ENCODE measurements at places on chromosomes 5 and 9.
A peak's percentile ranks its signal among the peaks of the same experiment; 100 is the strongest.

DNA sequence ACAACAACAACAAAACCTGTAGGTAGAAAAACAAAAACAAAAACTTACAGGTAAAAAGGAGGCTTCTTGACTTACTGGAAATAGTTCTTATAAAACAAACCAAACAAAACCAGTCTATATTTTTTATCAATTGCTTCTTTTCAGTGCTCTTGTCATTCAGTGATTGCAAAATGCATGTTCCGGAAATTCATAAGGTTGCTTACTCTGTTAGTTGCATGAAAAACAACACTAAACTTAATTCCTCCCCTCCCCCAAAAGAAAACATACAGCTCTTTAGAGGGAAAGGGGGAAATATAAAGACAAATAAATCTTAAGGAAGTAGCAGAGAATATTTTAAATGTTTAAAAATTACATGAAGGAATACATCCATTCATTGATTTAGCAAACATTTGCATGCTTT, 19.1 kb downstream of the CPEB4 start:
- H3K36me3 ChIP-seq, result peaks cover 9% of the 10 kb centered on the region
- H3K4me1 ChIP-seq, result peaks cover 85% of the 10 kb centered on the region
- peak overlapping the region; percentile 94 for H3K27ac ChIP-seq
- DNase-seq, result peak; percentile 13
- H3K27me3 ChIP-seq, result no peaks in the 10 kb centered on the region

DNA sequence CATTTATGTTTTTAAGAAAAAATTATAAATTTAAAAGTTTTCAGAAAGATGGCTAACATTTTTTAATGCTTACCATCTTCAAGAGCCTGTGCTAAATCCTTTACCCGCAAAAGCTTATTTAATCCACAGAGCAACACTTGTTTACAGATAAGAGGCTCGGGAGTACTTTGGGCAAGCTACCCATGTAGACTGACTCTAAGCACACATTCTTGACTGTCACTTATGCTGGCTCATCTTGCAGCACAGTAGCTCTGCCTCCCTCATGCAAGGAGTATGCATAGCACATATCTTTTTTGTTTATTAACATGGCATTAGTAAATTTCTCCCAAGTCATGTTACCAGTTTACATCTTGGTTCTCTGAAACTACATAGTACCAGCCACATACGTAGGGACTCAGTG, 14.7 kb downstream of the SH3RF2 start:
- peaks cover 19% of the 10 kb centered on the region for H3K4me1 ChIP-seq
- no peaks in the 10 kb centered on the region for H3K36me3 ChIP-seq
- DNase-seq, result no peak
- H3K27me3 ChIP-seq, result no peaks in the 10 kb centered on the region

DNA sequence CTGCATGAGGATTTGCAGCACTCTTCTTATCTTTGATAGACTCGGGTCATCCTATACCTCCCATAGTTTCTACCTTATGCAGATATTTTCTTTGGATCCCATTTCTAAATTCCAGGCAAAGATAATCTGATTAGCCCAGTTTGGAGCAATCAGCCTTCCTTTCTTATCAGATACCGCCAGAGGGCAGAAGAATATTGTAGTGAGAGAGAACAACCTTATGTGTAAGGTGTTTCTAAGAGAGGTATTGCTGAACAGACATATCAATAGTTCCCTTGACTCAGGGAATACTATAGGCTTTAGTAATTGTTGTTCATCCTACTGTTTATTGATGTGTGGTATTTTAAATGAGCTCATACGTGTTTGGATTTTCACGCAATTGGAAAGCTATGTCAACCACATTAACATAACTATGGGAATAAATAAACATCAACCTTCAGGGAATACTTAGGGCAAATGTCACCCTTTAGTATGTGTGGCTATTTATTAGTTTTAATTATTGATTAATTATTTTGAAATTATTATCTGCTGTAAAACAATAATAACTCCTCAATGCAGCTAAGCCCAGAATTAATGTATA, 1435.2 kb upstream of the CDH9 start:
- H3K27me3 ChIP-seq, result no peaks in the 10 kb centered on the region
- peak; percentile 23 for DNase-seq
- no peaks in the 10 kb centered on the region for H3K4me1 ChIP-seq
- H3K4me3 ChIP-seq, result no peak overlapping the region

DNA sequence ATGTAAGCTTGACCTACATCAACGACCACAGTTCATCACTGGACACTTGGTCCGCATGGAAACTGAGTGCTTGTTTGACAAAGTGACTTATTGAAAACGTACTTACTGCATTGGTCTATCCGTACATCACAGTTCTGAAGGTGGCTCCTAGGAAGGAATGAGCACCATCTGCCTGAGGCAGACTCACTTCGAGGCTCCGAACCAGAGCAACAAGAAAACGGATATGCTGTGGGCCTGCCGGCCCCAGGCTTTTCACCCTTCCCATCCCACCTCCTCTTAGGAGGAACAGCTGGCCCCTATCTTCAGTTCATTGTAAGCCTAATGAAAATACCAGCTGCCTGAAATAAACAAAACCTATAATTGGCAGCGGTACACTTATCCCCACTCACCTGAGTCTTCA, 67.2 kb upstream of the TSLP start:
- no peaks in the 10 kb centered on the region for H3K36me3 ChIP-seq
- no peak overlapping the region for H3K4me3 ChIP-seq
- H3K27ac ChIP-seq, result no peak overlapping the region
- no peak for DNase-seq

Measured in MM.1S (cell line).